ENCODE measurements at places on chromosomes 6 and 20. TPM values are rescaled to one million over a fixed set of nuclear protein-coding genes. Genes with fewer than 3 reads are reported as not detected.

The MCHR2 gene
- total RNA-seq = not detected

The BIRC7 gene
- total RNA-seq = 2.9 TPM

The RAMACL gene
- total RNA-seq = 1.3 TPM

The TAGAP gene
- 0.10 TPM for total RNA-seq

The RIPPLY2 gene
- not detected for total RNA-seq

The ARMC12 gene
- total RNA-seq = 0.25 TPM

The MEI4 gene
- total RNA-seq = 0.54 TPM

The PLCB4 gene
- 38.9 TPM for total RNA-seq

The EYA4 gene
- 1.3 TPM for total RNA-seq

The ALDH8A1 gene
- total RNA-seq = 0.41 TPM

The C6orf118 gene
- total RNA-seq = not detected
